ENCODE measurements at places on chromosomes 7 and 10.

DNA sequence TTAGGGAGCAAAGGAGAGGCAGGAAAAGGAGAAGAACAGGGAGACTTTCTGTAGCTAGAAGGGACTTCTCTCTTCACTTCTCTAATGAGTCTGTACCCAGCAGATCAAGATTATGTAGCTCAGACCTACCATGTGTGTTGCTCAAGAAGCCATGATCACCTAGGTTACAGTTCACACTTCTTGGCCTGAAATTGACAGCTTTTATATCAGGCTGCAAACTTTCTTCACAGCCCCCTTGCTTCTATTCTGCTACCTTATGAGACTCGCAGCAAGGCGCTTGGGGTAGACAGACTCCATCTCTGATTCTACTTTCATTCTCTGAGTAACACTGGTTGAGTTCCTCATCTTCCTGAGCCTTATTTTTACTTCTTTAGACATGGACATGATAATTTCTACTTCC is 19.6 kb upstream of the GIMAP2 start:
- DNase-seq: no peak

GRCh38 chr10:70376436-70377378 is 5.7 kb downstream of the LRRC20 start:
- no peak for DNase-seq

- no peak for DNase-seq
Measured at GRCh38 chr7:71326595-71326994, 194.7 kb downstream of the GALNT17 start.

- no peak for DNase-seq
Measured at GRCh38 chr10:123136221-123136805, 543 bp downstream of the HMX3 start.

- DNase-seq: no peak
Measured at GRCh38 chr10:7984896-7985295, 69.6 kb upstream of the GATA3 start.

GRCh38 chr10:51108406-51108805 is 34.1 kb downstream of the PRKG1 start:
- no peak for DNase-seq

GRCh38 chr10:67695555-67695954 is 440 bp downstream of the CTNNA3 start:
- no peak for DNase-seq
